ENCODE measurements at places on chromosomes 4 and X.

DNA sequence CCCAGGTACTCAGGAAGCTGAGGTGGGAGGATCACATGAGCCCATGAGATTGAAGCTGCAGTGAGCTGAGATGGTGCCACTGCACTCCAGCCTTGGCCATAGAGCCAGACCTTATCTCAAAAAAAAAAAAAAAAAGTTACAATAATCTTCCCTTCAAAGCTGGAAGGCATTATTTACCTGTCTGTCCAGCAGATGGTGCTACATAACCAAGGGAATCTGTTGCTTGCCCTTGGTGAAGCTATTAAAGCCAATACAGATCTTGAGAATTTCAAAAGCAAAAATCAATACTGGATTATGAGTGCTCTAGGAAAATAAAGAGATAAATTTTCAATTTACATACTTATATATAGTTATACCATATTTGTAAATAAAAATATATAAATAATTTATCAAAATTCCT lies 25.9 kb downstream of the PKD2 start:
- DNase-seq: no peak

DNA sequence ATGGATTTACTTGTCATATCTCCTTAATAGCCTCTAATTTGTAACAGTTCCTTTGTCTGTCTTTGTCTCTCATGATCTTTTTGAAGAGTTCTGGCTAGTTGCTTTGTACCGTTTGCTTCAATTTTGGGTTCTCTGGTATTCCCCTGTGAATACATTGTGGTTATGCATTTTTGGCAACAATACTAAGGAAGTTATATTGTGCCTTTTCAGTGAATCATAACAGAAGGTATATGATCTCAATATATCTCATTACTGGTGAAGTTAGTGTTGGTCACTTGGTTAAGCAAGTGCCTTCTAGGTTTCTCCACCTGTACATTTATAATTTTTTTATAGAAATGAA lies 48.6 kb downstream of the DCLK2 start:
- no peak for DNase-seq

GRCh38 chrX:77436682-77437081 lies 10.5 kb upstream of the FGF16 start:
- DNase-seq: no peak

DNA sequence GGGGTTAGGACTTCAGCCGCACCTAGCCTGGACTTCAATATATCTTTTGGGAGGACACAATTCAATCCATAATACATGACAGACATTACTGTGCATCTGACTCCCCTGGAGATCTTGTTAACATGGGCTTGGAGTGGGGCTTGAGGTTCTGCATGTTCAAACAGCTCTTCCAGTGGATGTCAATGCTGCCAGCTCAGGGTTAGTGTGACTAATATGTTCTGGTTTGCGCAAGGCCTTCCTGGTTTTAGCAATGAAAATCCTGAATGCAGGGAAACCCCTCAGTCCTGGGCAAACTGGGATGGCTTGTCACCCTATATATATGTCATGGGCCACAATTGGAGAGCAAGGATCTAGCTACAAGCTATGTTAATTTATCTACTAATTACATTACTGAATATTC lies 2.7 kb upstream of the TSPAN7 start:
- DNase-seq: no peak

- no peak for DNase-seq
These were observed 1074.1 kb upstream of the SLIT2 start for GRCh38 chr4:19177616-19178015.

GRCh38 chr4:5976921-5977320 lies 41.3 kb downstream of the C4orf50 start:
- DNase-seq: no peak

- no peak for DNase-seq
These were observed 455.6 kb downstream of the TMA16 start for GRCh38 chr4:163949976-163950601.

- DNase-seq: no peak
These were observed 85.8 kb downstream of the ARHGAP6 start for GRCh38 chrX:11579636-11580600.

GRCh38 chrX:16762579-16762978 lies 23.7 kb upstream of the TXLNG start:
- DNase-seq: no peak

GRCh38 chr4:116870686-116871085 lies 214.7 kb downstream of the TRAM1L1 start:
- no peak for DNase-seq

- no peak for DNase-seq
These were observed 16.0 kb upstream of the EPGN start for GRCh38 chr4:74292111-74292870.

DNA sequence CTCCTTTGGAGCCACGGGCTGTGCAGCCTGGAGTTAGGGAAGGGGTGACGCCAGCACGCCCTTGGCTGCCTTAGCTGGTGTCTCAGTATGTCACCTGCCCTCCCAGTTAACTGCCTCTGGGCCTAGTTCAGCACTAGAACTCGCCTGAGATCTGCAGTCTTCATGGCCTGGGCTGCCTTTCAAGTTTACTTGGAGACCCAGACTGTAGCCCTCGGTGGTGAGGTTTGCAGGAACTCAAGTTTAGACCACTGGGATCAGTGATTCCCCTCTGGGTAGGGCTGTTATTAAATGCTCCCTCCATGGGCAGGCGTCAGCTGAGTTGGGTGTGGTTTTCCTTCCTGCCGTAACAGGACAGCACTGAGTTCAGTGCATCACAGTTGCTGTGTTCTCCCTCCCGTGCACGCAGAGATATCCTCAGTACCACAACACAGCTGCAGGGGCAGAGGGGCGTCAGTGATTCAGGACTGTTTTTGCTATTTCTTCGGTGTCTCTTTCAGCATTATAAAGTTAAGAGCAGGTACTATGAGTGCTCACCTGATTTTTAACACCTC lies 30.5 kb downstream of the PLAC8 start:
- DNase-seq: no peak

GRCh38 chr4:38902695-38903094 lies 35.1 kb downstream of the FAM114A1 start:
- DNase-seq: no peak

DNA sequence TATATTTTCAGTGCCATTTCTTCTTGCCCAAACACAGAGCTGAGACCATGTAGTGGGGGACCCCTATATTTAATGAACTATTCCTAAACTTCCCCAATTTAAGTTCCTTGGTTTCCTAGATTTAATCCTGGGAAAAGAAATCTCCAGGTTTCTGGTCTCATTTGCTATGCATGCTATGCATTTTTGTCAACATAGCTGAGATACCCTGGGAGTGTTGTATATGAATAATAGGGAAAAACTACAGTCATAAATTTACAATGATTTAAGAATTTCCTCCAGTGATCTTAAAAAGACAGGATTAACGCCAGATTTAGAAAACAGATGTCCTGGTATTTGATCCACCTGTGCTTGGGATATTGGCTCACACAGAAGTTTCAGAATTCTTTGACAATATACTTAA lies 136.8 kb upstream of the RAPGEF2 start:
- no peak for DNase-seq

- no peak for DNase-seq
These were observed 930.2 kb upstream of the DIAPH2 start for GRCh38 chrX:95754411-95754810.

GRCh38 chr4:164807611-164808010 lies 53.7 kb downstream of the SMIM31 start:
- DNase-seq: no peak

DNA sequence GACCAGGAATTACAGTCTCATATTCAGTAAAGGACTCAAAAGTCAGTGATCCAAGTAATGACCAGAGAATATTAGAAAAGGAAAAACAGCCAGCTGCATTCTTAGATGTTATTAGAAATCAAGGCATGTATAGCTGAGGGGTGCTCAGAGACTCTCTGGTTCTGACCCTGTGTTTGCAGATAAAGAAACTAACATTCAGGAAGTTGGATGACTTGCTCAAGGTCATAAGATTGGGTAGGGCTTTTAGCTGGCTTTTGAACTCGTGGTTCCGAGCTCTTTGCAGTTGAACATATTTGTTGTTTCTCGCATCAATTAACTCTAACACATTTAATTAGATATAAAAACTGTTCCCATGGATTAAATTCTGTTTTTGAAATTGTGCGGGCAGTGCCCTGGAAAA lies 62.5 kb upstream of the ENPP6 start:
- DNase-seq: no peak

GRCh38 chr4:187827631-187828030 lies 167.9 kb upstream of the ZFP42 start:
- no peak for DNase-seq

DNA sequence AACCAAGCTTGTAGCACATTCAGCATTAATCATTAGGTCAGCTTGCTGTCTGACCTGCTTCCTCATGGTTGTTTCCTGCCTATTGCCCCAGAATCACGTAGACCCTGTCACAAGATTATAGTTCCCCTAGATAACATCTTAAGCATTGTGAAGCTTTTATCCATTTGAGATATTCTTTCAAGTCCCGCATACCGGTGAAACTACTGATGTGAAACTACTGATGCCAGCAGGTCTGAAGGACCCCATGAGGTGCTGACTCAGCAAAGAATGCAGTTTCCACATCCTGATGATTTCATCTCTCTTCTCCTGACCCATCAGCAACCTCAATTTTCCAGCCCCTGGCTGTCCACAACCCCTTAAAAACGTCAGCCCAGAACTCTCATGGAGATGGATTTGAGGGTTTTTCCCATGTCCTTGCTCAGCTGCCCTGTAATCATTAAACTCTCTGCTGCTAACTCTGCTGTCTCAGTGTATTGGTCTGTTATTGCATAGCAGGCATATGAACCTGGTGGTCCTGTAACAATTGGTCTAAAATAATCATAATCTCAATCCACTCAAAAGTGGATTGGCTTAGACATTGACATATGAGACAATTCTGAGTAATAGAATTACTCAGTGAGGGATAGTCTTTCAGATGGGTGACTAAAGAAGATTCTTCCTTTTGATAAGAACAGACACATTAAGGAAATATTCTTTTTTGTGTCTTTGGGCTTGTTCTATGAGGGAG lies 26.3 kb upstream of the UBA6 start:
- no peak for DNase-seq

DNA sequence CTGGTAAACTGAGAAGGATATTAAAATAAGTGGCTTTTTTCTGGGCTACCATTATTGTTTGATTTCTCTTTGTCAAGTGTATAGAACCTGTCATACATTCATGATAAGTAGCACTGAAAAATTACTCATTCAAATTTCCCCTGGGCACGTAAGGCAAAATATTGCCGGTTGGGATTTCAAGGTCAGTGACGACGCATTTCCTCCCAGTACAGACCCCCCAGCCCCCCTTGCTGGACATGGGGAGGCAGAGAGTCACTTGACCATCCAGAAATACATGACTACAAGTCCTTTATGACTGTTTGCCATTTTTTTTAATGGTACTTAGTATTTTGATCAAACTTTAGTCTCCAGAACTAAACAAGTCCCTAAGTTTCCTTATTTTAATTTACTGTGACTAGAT lies 6.8 kb upstream of the MND1 start:
- DNase-seq: no peak

DNA sequence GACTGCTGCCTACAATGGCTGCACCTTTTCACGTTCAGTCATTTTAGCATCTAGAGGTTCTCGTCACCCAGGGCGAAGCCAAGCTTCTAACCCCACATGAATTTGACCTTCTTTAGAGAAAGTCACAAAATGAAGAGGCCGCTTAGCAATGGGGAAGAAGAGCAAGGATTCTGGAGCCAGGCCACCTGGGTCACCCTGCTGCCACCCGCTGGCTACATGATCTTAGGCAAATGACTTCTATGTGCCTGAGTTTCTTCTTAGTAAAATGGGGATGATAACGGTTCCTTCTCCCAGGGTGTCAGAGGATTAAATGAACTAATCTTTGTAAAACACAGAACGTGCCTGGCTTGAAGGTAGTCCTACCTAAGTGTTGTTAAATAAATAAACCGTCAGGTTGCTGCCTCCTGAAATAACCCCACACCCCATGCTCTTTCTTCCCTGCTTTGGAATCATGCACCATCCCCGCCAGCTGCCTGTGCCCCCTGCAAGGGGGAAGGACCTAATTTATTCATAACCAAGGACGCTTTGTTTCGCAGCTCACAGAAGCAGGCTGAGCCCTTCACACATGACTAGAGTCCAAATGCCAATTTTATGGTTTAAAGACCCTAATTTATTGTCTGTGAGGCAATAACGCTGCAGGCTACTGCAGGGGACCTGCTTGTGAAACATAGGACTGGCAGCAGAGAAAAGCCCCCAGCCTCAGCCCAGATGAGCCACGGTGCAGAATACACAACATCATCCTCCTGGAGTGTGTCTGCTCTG lies 28.6 kb upstream of the NSG1 start:
- DNase-seq: no peak

- DNase-seq: no peak
These were observed 36.2 kb downstream of the PAPSS1 start for GRCh38 chr4:107683873-107684272.

DNA sequence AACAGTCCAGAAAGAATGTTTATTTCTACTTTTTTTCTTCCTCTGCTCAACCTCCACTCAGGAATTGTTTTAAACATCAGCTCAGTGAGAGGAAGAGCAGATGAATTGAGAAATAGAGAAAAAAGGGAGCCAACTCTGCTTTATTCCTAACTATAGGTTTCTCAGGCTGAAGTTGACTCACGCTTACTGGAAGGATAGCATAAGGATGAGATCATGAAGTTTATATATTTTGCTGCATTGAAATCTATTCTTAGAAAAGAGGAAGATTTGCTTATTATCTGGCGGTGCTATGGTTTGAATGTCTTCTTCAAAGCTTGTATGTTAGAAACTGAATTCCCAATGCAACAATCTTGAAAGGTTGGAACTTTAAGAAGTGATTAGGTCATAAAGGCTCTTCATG lies 1673.4 kb upstream of the PCDH7 start:
- DNase-seq: no peak

DNA sequence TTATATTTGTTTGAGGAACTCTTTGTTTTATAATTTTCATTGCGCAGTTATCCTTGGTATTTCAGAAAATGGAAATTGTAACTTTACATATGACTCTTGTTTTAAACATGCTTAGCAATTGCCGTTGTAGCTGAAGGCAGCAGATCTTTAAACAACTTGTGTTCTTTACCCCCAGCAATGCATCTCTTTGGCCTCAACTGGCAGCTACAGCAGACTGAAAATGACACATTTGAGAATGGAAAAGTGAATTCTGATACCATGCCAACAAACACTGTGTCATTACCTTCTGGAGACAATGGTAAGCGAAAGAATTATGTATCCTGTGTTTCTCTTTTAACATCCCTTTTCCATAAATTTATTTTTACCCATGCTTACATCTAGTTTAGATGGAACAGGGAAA lies 263.6 kb downstream of the DCTD start:
- DNase-seq: no peak

DNA sequence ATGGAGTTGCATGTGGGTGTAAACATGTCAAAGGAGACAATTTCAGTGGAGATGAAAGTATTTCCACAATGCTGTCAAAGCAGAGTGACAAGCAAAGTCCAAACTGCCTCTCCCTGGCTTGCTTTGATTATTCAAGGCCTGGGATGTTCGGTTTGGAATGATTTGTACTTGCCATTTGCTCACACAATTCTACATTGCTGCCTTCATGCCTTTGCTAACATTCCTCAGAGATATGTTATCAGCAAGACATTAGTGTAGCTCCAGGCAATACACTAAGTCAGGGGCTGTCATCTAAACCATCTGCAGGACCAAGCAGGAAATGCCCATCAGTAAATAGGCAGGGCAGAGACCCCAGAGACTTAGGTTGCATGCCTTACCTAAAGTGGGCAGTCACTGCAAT lies 79.6 kb upstream of the C1QTNF7 start:
- DNase-seq: no peak

All from left renal cortex interstitium (tissue), 4 donors.